ENCODE measurements at places on chromosomes 1 and 21.

DNA sequence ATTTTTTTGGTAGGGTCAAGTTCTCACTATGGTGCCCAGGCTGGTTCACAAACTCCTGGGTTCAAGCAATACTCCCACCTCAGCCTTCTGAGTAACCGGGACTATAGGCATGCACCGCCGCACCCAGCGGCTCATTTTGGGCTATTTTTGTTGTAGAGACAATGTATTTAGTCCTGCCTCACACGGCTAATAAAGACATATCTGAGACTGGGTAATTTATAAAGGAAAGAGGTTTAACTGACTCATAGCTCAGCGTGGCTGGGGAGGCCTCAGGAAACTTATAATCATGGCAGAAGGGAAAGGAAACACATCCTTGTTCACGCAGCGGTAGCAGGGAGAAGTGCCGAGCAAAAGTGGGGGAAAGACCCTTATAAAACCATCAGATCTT lies 4.2 kb downstream of the CELA2A start:
- DNase-seq = no peak

DNA sequence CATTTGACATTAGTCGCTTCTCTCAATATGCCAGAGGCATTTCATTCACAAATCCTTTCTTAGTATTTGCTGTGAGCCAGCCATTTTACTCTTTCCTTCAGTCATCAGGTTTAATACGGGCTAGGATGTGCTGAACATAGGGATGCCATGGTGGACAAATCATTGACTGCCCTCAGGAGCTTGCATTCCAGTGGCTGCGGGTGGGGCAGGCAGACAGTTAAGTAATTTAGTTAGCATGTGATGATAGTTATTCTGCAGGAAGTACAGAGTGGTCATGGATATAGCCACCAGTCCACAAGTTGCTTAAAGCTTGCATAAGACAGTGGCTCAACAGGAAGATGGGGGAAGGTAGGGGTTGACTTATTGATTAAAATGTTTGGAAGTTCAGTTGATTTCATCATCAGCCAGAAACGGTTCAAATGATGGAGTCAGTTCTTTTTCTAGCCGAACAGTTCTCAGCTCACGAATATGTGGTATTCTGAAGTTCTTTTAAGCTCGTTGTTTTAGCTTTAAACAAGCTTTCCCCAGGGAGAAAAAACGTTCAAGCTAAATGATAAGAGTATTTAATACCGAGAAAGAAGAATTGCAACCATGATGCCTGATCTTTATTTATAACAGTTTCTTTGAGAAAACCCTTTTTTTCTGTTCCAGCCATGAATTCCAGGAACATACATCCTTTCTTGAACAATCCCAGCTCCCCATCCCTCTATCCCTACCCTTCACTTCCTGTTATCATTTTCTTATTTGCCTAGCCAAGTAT lies 1.4 kb downstream of the SLC22A15 start:
- DNase-seq = peak; percentile 41

DNA sequence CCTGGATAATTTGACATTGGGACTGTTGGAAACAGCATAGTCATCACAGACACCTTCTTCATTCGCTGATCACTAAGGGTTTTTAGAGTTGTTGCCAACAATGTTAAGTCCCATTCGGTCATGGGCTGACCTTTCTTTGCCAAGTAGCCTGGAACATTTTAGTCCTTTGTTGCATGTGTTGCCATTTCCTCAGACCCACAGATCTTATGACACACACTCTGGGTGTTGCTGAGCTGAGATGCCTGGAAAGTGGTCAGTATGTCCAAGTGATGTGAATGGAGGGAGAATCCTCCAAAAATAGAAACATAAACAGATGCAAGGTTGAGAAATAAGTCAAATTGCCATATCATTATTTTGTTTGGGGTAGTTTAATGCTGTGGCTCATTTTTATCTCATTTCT lies 61.5 kb upstream of the GJA5 start:
- DNase-seq = no peak

- DNase-seq = no peak
Observed at GRCh38 chr1:229058729-229059128, 212.2 kb upstream of the RAB4A start.

DNA sequence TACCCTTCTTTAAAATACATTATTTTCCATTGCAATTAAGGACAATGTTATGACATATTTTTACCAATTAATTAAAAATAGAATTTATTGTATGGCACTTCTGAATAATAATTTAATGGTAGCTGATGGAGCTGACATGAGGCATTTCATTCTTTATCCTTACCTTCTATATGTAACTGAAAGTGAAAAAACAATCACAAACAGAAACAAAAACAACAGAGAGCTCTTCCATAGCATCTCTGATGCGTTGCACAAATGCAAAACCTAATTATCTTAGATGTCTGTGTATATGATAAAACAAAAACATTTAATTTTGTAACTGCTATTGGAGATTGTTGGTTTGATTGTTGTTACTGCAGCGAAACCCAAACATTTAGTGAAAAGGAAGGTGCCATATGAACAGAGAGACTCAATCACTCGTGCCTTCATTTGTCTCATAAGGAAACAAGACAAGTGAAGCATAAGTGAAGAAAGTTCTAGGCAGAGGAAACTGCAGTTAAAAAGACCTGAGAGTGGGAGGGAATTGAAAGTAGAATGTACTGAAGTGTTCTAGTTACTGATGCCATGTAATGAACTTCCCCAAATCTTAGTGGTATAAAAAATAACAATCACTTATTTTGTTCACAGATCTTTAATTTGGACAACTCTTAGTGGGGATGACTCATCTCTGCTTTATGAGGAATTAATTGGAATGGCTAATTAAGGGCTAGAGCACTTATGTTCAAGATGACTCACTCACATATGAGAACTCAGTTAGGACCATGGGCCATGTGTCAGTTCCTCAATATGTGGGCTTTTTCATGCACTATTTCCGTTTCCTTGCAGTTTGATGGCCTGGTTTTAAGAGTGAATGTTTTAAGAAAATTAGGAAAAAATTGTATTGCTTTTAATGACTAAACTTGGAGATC lies 245.0 kb upstream of the OLFM3 start:
- DNase-seq = no peak

GRCh38 chr1:233681285-233681684 lies 67.4 kb downstream of the KCNK1 start:
- DNase-seq = no peak

- DNase-seq = no peak
Observed at GRCh38 chr1:201379733-201380242, 2.3 kb upstream of the TNNT2 start.

GRCh38 chr1:31576743-31577455 lies 584 bp downstream of the TINAGL1 start:
- no peak for DNase-seq

GRCh38 chr1:23417570-23417969 lies 7.0 kb downstream of the TCEA3 start:
- DNase-seq = no peak

GRCh38 chr1:89627596-89627962 lies 5.3 kb upstream of the LRRC8C start:
- DNase-seq = no peak

DNA sequence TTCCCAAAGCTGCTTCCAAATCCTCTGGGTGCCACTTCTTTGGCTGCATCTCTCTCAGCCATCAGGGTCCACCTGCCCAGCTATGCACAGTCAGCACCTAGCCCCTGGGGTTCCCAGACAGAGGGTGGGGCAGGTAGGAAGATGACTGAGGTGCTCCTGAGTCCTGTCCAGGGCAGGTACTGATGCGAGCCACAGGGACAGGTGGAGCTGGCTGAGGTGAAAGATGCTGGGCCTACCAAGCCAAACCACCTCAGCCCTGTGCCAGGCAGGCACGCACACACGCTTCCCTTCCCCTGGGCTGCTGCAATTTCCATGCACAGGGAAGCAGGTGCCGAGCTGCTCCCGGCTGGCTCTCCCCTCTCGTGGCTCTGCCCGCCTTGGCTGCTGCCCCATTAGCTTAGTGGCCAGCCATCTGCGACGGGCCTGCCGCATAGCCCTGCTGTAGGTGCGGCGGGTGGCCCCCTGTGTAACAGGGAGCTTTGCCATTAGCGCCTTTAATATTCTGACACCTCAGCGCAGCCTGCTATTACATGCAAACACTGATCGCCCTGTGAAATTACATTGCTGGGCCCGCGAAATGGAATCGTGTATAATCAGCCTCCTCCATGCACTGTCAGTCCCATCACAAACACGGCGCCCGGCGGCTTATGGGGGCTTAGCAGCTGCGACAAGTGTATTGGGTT lies 38.9 kb downstream of the DMAP1 start:
- no peak for DNase-seq

GRCh38 chr1:224124220-224124619 lies 10.3 kb downstream of the FBXO28 start:
- no peak for DNase-seq

- no peak for DNase-seq
Observed at GRCh38 chr1:39722495-39722894, 16.2 kb upstream of the PPIE start.

GRCh38 chr1:224387302-224387912 lies 30.7 kb downstream of the CNIH4 start:
- no peak for DNase-seq

DNA sequence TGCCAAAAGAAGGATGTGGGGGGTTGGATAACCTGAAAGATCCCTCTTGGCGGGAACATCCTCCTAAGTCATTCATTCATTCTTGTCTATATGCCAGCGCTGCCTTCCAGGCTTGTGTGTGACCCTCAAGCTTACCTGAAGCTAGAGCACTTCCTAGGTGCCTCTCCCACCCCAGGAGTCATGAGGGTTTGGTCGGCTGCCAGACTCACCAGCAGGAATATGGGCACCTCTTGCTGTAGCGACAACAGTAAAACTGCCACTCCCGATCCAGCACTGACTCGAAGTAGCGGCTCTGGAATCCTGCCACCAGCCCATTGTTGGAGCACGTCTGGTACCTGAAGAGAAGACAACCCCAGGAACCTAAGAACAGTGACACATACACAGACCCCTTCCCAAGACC lies 15.0 kb downstream of the DPT start:
- DNase-seq = no peak

DNA sequence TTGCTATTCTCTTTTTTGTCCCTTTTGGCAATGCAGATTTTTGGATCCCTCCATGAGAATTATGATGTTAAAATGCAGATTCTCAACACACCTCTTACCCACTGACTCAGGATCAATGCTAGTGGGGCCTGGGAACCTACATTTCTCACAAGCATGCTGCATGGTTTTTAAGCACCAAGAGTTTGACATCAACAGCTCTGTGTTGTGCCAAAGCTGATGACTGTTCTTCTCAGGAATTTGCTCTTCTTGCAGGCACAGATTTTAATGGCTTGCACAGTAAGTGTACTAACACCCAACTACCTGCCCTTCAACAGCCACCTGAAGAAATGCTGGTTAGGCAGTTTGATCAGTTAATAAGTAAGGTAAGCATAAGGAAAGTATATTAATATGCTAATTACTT lies 468.7 kb downstream of the PTBP2 start:
- no peak for DNase-seq

DNA sequence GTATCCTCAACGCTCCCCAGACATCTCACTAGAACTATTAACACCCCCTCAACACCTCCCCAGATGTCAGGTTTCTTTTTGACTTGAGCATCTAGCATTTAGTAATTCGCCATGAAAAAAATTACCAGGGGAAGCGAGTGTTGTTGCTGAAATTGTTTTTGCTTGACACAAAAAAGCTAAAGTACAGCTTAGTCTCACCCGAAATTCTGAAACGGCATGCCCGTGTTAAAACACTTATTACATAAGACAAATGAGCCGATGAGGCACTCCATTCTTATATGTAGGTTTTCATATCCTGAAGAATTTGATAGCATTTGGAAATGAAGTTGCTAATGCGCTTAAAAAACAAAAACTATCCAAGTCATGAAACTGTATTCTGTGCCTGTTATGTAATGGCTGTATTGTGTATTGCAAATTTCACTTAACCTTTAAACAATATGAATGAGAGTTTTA lies 1.3 kb upstream of the NRIP1 start:
- no peak for DNase-seq

DNA sequence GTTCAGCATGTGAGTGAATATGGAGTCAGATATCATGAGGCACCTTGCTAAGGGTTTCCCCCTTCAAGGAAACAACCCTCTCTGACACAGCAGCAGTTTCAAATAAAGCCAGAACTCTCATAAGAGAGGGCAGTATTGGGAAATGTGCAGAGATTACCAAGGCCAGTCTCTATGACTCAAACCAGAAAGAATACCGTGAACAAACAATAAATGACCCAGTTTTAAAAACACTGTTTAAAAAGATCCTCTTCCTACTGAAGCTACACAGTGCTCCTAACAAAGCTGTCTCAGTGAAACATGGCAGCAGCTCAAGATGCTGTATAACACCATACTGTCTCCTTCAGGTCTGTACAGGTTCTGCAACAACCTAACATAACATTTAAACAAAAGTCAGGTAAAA lies 102.6 kb downstream of the KIAA0319L start:
- no peak for DNase-seq

GRCh38 chr1:100979631-100980030 lies 46.0 kb downstream of the DPH5 start:
- no peak for DNase-seq

- DNase-seq = peak; percentile 96
Observed at GRCh38 chr1:8903908-8904650, 25.6 kb upstream of the ENO1 start.

- DNase-seq = peak; percentile 54
Observed at GRCh38 chr1:66364578-66365391, 169.2 kb upstream of the SGIP1 start.

GRCh38 chr1:201719812-201720521 lies 109.0 kb upstream of the IPO9 start:
- no peak for DNase-seq

- DNase-seq = no peak
Observed at GRCh38 chr1:119485201-119485600, 21.8 kb upstream of the HSD3B1 start.

GRCh38 chr1:232793944-232794343 lies 11.3 kb upstream of the MAP10 start:
- DNase-seq = no peak

GRCh38 chr1:164846731-164847691 lies 288.0 kb downstream of the PBX1 start:
- DNase-seq = no peak

DNA sequence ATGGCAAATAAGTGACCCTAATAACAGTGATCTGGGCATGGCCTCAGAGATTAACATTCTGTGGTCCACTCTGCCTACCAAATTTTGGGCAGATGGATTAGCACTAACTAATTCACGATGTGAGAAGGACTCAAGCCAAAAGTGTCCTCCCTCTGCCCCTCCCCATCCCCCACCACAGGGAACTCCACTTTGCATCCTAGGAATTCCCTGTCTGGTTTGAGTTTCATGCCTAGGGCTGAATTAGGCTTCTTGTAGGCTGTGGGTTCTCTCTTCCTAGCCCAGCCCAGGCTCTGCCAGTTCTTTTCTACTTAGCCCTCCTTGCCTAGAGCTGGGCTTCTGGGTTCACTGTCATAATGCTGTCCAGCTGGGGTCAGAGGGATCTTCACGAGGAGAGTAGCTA lies 64.1 kb downstream of the ATP2B4 start:
- no peak for DNase-seq

DNA sequence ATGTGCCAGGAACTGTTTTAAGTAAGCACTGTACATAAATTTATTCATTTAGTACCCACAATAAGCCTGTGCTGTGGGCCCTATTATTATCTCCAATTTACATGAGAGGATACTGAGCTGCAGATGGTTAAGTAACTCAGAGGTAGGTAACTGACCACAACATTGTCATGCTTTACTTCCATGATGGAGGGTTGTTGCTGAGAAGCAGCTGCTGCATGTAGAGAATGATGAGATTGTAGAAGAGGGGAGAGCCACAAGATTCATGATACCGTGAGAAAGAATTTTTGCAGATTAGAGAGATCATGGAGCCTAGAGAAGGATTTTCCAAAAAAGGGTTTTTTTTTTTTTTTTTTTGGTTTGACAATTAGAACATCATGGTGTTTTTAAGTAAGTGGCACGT lies 313.1 kb downstream of the PTBP2 start:
- no peak for DNase-seq

- peak; percentile 35 for DNase-seq
Observed at GRCh38 chr1:149962039-149962647, 25.5 kb upstream of the MTMR11 start.

Measured in HS-27A (cell line).